ENCODE measurements at places on chromosomes 3 and 15.
A peak's percentile ranks its signal among the peaks of the same experiment; 100 is the strongest.

- no peak for DNase-seq
Observed at GRCh38 chr3:136932523-136932922, 25.3 kb upstream of the IL20RB start.

DNA sequence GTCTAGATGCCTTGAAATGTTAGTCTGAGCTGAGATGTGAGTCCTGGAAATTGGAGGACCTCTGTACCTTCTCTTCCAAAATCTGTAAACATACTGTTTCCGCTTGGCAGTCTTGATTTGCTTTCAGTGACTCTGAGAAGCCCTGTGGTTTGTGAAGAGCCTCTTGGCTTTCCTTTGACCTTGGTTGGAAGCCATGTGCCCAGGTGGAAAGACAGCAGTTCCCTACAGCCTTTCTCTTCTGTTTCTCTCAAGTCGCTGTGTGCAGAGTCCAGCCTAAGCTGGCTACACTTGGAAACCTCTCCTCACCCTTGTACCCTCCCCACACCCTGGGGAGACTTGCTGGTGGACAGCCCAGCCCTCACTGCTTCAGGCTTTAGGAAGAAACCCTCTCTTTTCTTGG is 129.8 kb upstream of the CTDSPL start:
- no peak for DNase-seq

DNA sequence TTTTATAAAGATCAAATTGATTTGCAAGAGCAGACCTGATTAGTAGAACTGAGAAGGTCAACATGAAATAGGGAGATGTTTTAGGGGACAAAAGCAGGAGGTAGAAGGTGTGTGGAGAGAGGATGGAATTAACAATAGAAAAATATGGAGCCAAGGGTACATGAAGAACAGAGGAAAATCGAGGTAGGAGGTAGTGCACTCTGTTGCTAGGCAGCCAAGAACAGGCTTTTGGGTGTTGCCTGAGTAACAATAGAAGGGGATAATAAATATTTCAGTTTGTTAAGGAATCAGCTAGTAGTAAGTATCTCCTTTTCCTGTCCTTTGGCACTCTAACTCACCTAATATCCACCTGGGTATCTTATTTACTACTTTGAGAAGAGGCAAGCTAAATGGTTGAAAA is 9.2 kb downstream of the SPESP1 start:
- DNase-seq, result no peak

DNA sequence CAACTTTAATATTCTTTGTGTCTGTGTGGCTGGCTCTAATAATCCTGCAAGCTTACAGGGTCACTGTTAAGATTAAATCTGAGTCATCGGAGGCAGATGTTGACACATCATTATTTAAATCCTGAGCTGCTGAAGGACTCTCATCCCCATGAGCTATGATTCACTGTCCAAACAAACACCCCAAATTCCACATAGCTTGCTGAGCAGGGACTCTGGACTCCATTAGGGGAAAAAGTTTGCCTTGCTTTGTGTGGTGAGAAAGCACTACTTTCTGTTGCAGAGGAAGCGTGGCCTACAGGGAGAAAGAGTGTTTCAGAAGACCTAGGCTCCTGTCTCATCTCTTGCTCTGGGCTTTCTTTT is 213.7 kb downstream of the PDCD6IP start:
- DNase-seq, result no peak

DNA sequence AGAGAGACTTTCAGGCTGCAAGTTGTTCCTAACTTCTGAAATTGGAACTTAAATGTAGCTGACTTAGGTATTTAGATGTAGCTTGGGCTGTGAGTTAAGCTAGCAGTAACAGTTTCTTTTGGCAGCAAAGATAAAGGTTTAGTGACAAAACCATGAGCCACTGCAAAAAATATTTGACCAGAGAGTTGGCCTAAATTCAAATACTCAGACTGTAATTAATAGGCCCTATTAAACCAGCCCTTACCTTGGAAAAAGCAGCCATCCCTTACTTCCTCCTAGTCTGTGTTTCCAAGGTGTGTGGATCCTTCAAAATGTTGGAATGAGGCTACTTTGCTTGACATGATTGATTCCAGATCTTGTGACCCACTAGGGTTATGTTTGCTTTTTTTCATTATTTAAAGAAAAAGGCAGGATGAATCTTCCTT is 8.2 kb downstream of the TPM1 start:
- DNase-seq, result no peak

DNA sequence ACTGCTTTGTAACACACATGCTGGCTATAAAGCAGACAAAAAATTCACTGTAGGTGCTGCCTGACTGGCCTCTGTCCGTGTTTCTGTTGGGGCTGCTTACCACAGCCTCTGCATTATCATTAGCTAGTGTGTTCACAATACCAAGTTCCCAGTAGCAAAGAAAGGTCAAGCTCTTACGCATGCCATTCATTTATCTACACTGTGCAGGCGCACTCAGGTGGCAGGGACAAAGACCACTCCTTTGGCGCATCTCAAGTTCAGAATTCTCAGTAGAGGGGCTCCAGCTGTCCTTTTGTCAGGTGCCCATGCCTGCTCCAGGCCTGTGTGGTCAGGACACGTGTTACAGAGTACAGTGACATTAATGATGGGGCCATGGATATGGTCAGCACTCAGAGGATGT is 22.3 kb downstream of the MLH1 start:
- DNase-seq, result no peak

DNA sequence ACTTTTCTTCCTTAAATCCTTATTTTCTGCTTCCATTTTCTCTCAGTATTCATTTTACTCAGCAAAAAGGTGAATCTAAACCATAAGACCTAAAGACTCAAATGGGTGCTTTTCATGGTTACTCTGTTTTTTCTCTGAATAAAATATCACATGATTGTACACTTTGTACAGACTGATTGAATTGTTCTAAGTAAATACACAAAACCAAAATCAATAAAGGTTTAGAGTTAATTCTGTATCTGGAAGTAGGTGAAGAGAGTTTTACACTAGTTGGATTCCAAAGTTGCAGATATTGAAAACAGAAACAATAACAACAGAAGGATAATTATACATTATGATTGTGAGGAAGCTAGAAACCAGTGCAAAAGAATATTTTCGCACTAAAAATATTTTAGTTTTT is 546.2 kb downstream of the TUSC7 start:
- DNase-seq, result no peak

DNA sequence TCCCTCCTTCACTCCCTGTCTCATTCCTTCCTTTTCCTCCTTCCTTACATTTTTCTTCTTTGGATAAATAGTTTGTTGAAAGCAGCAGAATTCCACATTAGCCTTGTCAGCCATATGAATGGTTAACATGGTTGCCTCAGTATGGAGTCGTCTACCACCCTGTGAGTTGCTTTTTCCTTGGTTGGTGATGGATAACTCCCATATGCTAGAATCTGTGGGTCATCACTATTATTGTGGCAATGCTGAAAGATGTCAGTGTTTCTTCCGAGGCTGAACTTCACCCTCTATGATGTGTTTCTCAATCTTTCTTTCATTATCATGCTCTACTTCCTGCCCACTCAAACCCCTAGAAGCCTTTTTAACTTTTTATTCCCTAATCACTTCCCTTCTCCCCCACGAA is 481.8 kb upstream of the KCNMB2 start:
- DNase-seq, result no peak

GRCh38 chr15:65969865-65970816 is 100.8 kb downstream of the RAB11A start:
- DNase-seq, result no peak

DNA sequence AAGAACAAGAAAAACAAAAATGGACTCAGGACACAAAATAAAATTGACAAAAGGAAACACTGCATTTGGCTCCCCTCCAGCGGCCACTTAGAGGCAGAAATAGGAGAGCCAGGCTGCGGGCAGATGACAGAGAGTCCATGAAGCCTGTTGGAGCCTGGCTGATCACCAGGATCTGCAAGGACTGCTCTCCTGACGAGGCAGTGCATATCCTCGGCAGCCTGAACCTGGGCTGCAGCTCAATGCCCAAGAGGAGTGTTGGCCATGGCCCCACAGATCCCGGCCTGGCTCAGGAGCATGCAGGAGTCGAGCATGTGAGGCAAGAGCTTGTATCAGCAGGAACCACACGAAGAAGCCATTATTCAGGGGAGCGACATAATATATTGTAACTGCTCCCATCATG is 199.8 kb downstream of the STT3B start:
- DNase-seq, result peak; percentile 44

- DNase-seq, result no peak
Observed at GRCh38 chr3:110236976-110237610, 834.5 kb upstream of the NECTIN3 start.

DNA sequence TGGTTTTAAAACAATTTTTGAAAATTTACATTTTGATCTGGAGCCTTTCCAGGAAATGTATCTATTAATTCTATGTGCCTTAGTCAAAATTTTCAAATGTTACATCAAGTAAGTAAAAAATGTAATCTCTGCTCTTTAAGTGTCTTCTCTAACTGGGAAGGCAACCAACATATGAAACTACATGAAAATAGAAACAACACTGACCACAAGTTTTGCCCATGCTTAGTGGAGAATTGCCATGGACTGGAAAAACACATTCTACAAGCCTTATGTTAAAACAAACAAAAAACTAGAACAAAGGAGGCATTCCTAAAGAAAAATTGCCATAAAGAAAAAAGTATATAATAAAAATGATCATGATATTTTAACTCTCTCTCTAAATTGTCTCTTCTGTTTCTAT is 75.9 kb upstream of the SPRED1 start:
- DNase-seq, result no peak

DNA sequence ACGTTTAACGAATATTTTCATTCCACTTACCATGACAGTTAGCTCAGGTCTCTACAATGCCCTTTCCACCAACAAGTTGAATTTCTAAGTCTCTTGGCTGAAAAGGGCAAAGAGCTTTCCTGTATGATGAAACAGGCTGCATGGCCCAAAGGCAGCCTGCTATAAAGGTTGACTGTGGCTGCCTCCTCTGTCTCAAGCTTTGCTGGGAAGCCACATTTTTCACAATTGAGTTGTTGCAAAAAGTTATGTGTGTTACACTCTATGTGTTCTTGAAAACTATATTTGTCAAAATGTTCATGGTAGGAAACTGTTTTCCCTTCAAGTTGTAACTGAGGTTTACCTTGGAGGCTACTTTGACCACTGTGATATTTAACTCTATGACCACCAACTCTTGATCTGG is 49.5 kb downstream of the DZIP1L start:
- DNase-seq, result no peak

- no peak for DNase-seq
Observed at GRCh38 chr3:84175449-84175848, 783.3 kb upstream of the CADM2 start.

DNA sequence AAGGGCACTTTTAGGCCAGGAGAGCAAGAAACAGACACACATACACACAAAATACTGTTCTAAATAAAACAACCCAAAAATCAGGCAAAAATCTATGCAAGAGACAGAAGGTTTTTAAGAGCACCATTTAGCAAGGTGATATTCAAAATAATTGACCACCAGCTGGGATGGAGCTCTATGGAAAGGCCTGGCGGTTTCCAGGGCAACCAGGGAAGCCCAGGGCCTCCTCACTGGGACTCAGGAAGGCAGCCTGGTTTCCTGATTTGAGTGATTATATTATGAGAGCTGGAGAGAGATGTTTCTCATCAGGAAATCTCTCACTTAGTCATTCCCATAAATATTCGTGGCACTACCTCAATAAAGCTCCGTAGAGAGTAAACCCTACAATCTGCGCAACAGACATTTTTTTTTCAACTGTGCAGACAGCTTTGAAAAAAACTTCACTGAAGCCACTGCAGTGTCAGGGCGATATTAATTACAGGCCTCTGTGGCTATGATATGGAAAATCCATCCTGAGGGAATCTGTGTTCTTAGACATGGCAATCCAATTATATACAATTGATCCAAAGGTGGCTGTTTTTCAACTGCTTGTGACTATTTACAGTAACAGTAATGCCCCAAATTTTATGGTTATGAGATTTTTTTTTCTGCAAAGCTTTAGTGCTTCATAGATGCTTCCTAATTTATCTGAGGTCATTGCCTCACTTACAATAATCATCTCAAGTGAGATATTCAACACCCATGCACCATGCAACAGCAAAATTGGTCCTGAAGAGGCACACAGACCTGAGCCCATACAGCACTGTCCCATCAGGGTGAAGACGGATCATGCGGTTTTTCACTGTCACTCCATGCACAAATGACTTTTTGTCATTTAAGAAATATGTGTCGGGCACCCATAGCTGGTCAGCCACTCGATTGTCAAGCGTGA is 152.1 kb downstream of the GABRB3 start:
- no peak for DNase-seq

GRCh38 chr3:31197941-31198340 is 303.5 kb upstream of the GADL1 start:
- DNase-seq, result no peak
